ENCODE measurements at places on chromosomes 12 and 14. TPM values are rescaled to one million over a fixed set of nuclear protein-coding genes. Genes with fewer than 3 reads are reported as not detected.

The OLR1 gene
- total RNA-seq, result 0.11 TPM

DNA sequence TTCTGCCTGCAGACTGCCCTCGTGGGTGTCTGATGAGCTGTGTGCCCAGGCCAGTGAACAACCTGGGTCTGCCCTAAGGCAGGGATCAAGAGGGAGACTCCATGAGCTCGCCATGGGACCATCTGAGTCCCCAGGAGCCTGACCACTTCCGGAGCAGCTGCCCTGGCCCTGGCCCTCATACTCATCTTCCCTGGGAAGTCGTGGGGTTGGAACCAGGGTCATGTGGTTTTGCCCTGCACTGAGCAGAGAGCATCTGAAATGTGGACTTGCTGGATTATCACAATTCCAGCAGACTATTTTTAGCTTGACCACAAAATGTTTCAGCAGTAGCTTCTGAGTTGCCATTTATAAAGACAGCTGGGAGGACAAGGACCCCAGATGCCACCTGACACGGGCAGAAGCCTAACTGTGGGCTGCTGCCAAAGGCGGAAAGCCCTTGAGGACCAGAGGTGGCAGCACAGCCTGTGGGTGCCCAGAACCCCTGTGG is 6.7 kb downstream of the BTBD6 start:
- peaks cover 6% of the 10 kb centered on the region for H3K4me1 ChIP-seq
- DNase-seq, result peak; percentile 14
- peak overlapping the region; percentile 67 for H3K27ac ChIP-seq
- peaks cover 7% of the 10 kb centered on the region for H3K36me3 ChIP-seq
- H3K27me3 ChIP-seq, result no peaks in the 10 kb centered on the region
- H3K4me3 ChIP-seq, result no peak overlapping the region

- DNase-seq, result no peak
- no peaks in the 10 kb centered on the region for H3K27me3 ChIP-seq
- H3K4me1 ChIP-seq, result no peaks in the 10 kb centered on the region
- H3K4me3 ChIP-seq, result no peak overlapping the region
- H3K27ac ChIP-seq, result no peak overlapping the region
- peaks cover 3% of the 10 kb centered on the region for H3K36me3 ChIP-seq
These were observed 30.5 kb downstream of the JAG2 start for GRCh38 chr14:105138021-105138541.

- H3K27me3 ChIP-seq, result no peaks in the 10 kb centered on the region
- DNase-seq, result no peak
- no peak overlapping the region for H3K4me3 ChIP-seq
- H3K36me3 ChIP-seq, result no peaks in the 10 kb centered on the region
These were observed 374.7 kb downstream of the ALG10 start for GRCh38 chr12:34396861-34397590.

DNA sequence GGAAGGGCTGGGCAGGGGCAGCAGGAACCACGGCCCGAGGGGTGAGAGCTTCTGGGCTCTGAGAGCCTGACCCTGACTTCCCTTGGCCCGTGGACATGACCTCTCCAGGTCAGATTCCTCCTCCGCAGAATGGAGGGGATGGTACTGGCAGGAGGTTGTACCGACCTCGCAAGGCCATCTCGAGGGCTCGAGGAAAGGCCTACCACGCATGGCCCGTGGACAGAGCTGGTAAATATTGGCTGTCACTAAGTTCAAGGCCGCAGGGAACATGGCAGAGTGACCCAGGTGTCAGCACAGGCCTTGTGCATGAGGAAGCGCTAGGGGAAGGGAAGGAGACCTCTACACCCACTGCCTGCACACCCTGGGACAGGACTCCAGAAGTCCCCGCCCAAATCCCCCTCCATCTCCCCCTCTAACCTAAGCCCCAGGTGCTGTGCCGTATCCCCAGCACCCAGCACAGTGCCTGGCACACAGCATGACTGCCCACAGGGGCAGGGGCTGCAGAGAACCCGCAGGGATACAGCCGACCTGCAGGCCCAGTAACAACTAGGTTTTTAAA is 54.9 kb upstream of the PPP2R5C start:
- H3K4me1 ChIP-seq, result no peaks in the 10 kb centered on the region
- H3K27me3 ChIP-seq, result peaks cover 47% of the 10 kb centered on the region
- H3K27ac ChIP-seq, result no peak overlapping the region
- H3K36me3 ChIP-seq, result no peaks in the 10 kb centered on the region
- no peak for DNase-seq

- H3K4me3 ChIP-seq, result no peak overlapping the region
- no peak for DNase-seq
- no peak overlapping the region for H3K27ac ChIP-seq
- no peaks in the 10 kb centered on the region for H3K36me3 ChIP-seq
- H3K4me1 ChIP-seq, result peaks cover 9% of the 10 kb centered on the region
These were observed 364.5 kb upstream of the DIO2 start for GRCh38 chr14:80575763-80576162.

The TAMALIN gene
- 12.5 TPM for total RNA-seq

GRCh38 chr14:37595809-37596621 is 586 bp downstream of the TTC6 start:
- H3K27ac ChIP-seq, result no peak overlapping the region
- peak overlapping the region; percentile 31 for H3K4me3 ChIP-seq
- peaks cover 9% of the 10 kb centered on the region for H3K4me1 ChIP-seq
- DNase-seq, result no peak
- no peaks in the 10 kb centered on the region for H3K36me3 ChIP-seq

The RNASE1 gene
- 3.6 TPM for total RNA-seq

- peaks cover 5% of the 10 kb centered on the region for H3K4me1 ChIP-seq
- H3K4me3 ChIP-seq, result no peak overlapping the region
- H3K27ac ChIP-seq, result no peak overlapping the region
- DNase-seq, result peak; percentile 9
These were observed 184.2 kb upstream of the GZMB start for GRCh38 chr14:24818058-24818822.

The MAGOHB gene
- 14.2 TPM for total RNA-seq

- H3K4me1 ChIP-seq, result no peaks in the 10 kb centered on the region
- no peak overlapping the region for H3K4me3 ChIP-seq
- no peaks in the 10 kb centered on the region for H3K36me3 ChIP-seq
- no peak for DNase-seq
- H3K27me3 ChIP-seq, result no peaks in the 10 kb centered on the region
These were observed 3.2 kb downstream of the SERPINA9 start for GRCh38 chr14:94472842-94473241.

- H3K27me3 ChIP-seq, result peaks cover 94% of the 10 kb centered on the region
- peaks cover 5% of the 10 kb centered on the region for H3K4me1 ChIP-seq
- H3K4me3 ChIP-seq, result no peak overlapping the region
- no peak overlapping the region for H3K27ac ChIP-seq
- H3K36me3 ChIP-seq, result no peaks in the 10 kb centered on the region
- DNase-seq, result no peak
These were observed 85.7 kb upstream of the GPR68 start for GRCh38 chr14:91330096-91330696.

- no peaks in the 10 kb centered on the region for H3K36me3 ChIP-seq
- H3K27ac ChIP-seq, result no peak overlapping the region
- peaks cover 8% of the 10 kb centered on the region for H3K4me1 ChIP-seq
- no peaks in the 10 kb centered on the region for H3K27me3 ChIP-seq
These were observed 49.9 kb downstream of the FOXA1 start for GRCh38 chr14:37545174-37545573.

- no peak overlapping the region for H3K4me3 ChIP-seq
- no peak for DNase-seq
- no peak overlapping the region for H3K27ac ChIP-seq
These were observed 19.0 kb downstream of the SLC7A7 start for GRCh38 chr14:22796087-22796707.

DNA sequence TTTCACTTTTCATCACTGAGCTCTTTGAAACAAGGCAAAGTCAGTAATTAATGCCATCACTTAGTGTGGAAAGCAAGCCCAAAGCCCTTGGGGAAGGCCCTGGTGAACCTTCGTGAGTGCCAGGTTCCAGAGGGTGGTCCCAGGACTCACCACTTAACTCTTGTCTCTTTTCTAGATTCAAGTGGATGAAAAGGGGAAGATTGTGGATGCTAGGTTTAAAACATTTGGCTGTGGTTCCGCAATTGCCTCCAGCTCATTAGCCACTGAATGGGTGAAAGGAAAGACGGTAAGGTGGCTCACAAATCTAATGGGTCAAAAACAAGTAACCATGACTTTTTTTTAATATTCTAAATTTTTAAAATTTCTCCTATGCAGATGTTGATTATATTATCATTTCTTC is 2.8 kb downstream of the ISCU start:
- no peak for DNase-seq
- H3K36me3 ChIP-seq, result peaks cover 53% of the 10 kb centered on the region
- no peak overlapping the region for H3K27ac ChIP-seq
- no peaks in the 10 kb centered on the region for H3K4me1 ChIP-seq
- H3K4me3 ChIP-seq, result no peak overlapping the region
- no peaks in the 10 kb centered on the region for H3K27me3 ChIP-seq

- no peaks in the 10 kb centered on the region for H3K36me3 ChIP-seq
- no peaks in the 10 kb centered on the region for H3K27me3 ChIP-seq
- peaks cover 55% of the 10 kb centered on the region for H3K4me1 ChIP-seq
These were observed 10.8 kb downstream of the PACS2 start for GRCh38 chr14:105325303-105325702.

DNA sequence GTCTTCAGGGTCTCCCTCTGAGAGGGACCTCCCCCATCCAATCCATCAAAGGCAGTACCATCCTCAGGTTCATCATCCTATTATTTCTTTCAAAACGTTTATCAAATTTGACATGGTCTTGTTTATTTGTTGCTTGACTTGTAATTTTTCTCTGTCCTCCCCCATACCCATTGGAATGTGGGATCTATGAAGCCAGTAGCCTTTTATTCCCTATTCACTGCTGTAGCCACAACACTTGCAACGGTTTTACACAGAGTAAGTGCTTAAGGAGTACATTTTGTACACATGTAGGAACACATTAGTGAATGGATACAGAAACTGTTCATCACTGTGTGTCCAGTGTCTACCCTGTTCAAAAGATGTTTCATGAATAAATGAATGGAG is 41.5 kb downstream of the IGF1 start:
- H3K27me3 ChIP-seq, result no peaks in the 10 kb centered on the region
- no peaks in the 10 kb centered on the region for H3K36me3 ChIP-seq
- no peaks in the 10 kb centered on the region for H3K4me1 ChIP-seq
- no peak overlapping the region for H3K4me3 ChIP-seq
- DNase-seq, result no peak

DNA sequence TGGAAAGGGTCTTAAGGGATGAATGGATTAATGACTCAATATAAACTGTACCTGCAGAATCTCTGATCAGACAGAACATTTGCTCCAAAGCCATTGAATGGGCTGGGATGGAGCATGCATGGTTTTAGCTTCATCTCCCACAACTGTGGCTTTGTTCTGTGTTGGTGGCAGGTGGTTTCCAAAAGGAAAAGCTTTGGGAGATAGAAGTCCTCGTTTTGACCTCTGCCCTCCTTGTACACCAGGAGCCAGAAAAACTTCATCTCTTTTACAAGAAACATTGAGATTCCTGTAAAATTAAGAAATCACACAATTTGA is 39.5 kb downstream of the GPR65 start:
- no peak for DNase-seq
- peaks cover 3% of the 10 kb centered on the region for H3K27me3 ChIP-seq
- H3K36me3 ChIP-seq, result no peaks in the 10 kb centered on the region
- no peak overlapping the region for H3K27ac ChIP-seq
- no peaks in the 10 kb centered on the region for H3K4me1 ChIP-seq

DNA sequence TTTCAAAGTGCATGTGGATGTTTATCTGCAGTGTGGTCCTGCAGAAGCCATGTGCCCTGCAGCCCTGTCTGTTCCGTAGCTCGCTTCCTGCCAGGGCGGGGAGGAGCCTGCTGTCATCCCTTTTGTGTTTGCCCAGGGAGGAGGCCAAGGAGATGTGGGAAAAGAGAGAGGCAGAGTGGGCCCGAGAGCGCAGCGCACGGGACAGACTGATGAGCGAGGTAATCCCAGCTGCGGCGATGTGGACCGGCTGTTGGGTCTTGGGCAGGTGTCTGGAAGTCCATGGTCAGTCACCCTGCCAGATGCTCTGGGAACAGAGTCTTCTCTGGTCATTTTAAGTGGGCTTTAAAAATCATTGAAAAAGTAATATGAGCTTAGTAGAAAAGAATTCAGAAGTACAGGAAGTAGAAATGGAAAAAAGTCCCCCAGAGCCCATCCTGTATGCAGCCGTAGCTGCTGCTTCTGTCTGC is 12.8 kb downstream of the TCHP start:
- H3K4me1 ChIP-seq, result no peaks in the 10 kb centered on the region
- H3K27me3 ChIP-seq, result no peaks in the 10 kb centered on the region
- DNase-seq, result no peak
- H3K27ac ChIP-seq, result no peak overlapping the region
- no peak overlapping the region for H3K4me3 ChIP-seq

GRCh38 chr12:11917501-11917900 is 153.2 kb upstream of the BCL2L14 start:
- no peak overlapping the region for H3K27ac ChIP-seq
- no peaks in the 10 kb centered on the region for H3K36me3 ChIP-seq
- DNase-seq, result no peak
- no peak overlapping the region for H3K4me3 ChIP-seq
- no peaks in the 10 kb centered on the region for H3K27me3 ChIP-seq

The GARIN6 gene
- total RNA-seq, result not detected

The KRT78 gene
- not detected for total RNA-seq

- no peak overlapping the region for H3K4me3 ChIP-seq
- H3K4me1 ChIP-seq, result peaks cover 5% of the 10 kb centered on the region
- H3K27ac ChIP-seq, result no peak overlapping the region
- peak; percentile 58 for DNase-seq
- peaks cover 55% of the 10 kb centered on the region for H3K27me3 ChIP-seq
- no peaks in the 10 kb centered on the region for H3K36me3 ChIP-seq
These were observed 10.0 kb downstream of the WNT1 start for GRCh38 chr12:48988030-48988649.

The ANO2 gene
- total RNA-seq, result 0.63 TPM

- no peak for DNase-seq
- H3K27me3 ChIP-seq, result no peaks in the 10 kb centered on the region
- H3K4me1 ChIP-seq, result no peaks in the 10 kb centered on the region
- no peak overlapping the region for H3K4me3 ChIP-seq
These were observed 10.0 kb upstream of the SNRPF start for GRCh38 chr12:95848575-95849388.

- peaks cover 10% of the 10 kb centered on the region for H3K4me1 ChIP-seq
- DNase-seq, result no peak
- no peaks in the 10 kb centered on the region for H3K27me3 ChIP-seq
These were observed 53.9 kb downstream of the ATF7 start for GRCh38 chr12:53572134-53572758.

DNA sequence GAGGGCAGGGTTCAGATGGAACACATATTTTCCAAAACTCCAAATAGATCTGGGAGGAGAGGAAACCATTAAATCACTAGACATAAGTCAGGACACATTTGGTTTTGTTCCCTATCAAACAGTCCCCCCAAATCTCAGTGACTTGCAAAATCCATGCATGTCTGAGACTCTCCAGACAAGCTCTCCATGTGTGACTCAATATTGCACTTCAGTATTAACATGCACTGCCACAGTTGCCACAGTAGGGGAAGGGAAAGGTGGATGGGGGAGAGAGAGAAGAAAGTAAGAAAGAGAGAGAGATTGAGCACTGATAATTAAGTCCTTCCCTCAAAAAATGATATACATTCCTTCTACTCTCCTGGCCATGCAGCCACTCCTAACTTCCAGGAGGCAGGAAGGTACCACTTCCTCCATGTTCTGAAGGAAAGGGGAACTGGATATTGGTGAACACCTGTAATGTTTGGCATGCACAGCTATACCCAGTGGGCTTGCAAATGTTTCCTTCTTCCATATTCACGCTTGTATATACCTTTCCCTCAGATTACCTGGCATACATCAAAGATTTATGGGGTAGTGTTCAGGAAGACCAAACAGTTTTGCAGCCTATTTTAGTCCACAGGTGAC is 310.0 kb downstream of the ZFP36L1 start:
- no peak overlapping the region for H3K4me3 ChIP-seq
- no peaks in the 10 kb centered on the region for H3K27me3 ChIP-seq
- H3K4me1 ChIP-seq, result peaks cover 31% of the 10 kb centered on the region
- DNase-seq, result no peak
- no peaks in the 10 kb centered on the region for H3K36me3 ChIP-seq
- H3K27ac ChIP-seq, result no peak overlapping the region

The JPH4 gene
- 0.63 TPM for total RNA-seq

The GLIPR1L1 gene
- total RNA-seq, result not detected

Measured in cardiac muscle cell (in vitro differentiated cells and primary cell).